ENCODE measurements at places on chromosomes 13 and 19.

DNA sequence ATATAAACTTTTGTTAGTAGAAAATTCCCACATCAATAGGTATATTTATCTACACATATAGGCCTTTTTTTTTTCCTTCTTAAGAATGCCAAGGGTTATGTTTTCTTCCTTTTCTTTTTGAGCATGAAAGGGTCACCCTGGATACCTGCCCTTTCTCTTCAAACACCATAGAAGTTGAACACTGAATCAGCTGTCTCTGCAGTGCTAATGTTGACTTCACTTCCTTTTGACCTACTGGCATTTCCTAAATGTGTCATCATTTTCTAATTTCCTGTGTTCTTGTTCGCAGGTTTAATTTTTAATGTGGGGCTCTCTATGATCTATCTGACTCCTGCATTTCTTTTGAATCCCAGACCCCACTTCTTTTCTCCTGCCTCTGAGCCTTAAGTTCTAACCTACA is 532.0 kb downstream of the GPC6 start:
- no peak for DNase-seq

GRCh38 chr13:52734075-52734623 is 5.5 kb downstream of the CNMD start:
- DNase-seq = no peak

GRCh38 chr13:33230178-33230881 is 55.2 kb downstream of the STARD13 start:
- no peak for DNase-seq

DNA sequence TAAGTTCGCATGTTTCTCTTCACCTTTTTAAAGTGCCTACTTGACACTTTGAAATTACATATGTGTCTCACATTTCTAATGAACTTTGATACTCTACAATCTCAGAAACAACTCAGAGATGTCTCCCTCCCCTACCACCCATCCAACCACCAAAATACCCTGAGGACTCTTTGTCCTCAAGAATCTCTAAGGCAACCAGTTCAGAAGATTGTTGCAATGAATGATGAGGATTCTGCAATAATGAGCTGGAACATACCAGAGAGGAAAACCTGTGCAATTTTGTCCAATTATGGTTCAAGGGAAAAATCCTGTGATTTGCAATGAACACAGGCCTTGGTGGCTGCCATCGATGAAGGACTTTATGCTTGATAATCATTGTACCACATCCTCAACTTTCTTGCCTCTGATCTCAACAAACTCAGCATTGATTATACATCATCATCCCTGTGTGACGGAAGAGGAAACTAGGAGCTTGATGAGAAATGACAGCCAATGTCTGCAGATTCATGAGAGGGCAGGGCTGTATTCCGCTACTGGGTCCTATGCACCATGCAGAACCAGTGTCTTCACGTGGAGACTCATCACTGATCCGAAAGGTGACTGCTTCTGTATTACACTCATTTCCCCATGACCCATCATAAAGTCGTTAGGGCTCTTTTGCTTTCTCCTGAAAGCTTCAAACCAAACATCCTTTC is 1.1 kb downstream of the FPR1 start:
- no peak for DNase-seq

GRCh38 chr19:1911995-1912394 is 6.8 kb downstream of the ADAT3 start:
- DNase-seq = no peak

DNA sequence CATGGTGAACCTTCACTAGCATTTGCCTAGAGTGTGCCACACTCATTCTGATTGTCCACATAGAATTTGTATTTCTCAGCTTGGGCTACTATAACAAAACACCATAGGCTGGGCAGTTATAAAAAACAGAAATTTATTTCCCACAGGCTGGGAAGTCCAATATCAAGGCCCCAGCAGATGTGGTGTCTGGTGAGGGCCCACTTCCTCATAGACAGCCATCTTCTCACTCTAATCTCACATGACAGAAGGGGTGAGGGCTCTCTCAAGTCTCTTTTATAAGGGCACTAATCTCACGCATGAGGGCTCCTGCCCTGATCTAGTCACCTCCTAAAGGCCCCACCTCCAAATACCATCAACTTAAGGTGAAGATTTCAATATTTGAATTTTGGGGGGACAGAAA is 53.6 kb downstream of the LRRC63 start:
- no peak for DNase-seq

DNA sequence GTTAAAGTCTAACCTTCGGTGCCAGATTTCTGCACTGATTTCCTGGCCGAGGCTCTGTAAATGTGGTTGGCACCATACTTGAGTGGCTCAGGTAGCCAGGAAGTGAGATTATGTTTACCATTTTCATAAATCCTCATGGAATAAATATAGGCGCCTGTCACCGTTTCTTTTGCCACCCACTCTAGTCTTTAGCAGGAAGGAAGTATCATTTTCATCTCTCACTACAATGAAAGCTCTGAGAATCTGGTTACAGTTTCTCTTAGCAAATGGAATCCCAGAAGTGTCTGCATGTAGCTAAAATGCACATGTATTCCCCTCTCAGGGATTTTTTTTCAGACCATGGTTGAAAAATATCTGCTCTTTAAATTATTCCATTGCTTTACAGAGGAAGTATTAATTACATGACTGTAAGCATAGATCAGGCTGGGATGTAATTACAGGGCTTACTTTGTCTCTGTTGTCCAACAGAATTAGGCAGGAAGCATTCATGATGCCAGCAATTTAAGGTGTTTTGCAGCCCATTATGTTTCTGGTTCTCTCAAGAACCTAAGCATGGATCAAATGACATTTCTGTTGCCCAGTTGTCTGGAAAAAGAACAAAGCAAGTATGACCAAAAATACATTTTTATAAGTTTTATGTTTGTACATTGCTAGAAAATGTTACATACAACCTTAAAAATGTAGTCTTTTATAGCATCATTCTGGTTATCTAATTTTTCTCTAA is 221.7 kb upstream of the SPRY2 start:
- no peak for DNase-seq

DNA sequence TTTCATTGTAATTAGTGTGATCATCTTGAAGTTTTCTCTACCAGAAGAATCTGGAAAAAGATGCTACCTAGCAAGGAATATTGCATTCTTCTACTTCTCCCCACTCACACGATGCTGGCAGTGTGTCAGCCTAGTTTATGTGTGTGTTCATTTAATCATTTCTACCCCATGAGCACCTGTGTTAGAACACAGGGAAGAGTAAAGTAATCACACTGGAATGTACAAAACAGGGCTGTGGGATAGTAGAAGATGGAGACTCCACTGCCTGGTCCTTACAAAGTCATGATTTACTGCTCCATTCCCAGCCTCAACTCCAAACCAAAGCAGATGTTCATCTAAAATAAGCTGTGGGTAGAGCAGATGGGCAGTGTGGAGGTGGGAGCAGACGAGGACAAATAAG is 47.7 kb upstream of the RGCC start:
- DNase-seq = no peak

- peak; percentile 34 for DNase-seq
These were observed 64.8 kb upstream of the KCTD15 start for GRCh38 chr19:33731881-33732280.

DNA sequence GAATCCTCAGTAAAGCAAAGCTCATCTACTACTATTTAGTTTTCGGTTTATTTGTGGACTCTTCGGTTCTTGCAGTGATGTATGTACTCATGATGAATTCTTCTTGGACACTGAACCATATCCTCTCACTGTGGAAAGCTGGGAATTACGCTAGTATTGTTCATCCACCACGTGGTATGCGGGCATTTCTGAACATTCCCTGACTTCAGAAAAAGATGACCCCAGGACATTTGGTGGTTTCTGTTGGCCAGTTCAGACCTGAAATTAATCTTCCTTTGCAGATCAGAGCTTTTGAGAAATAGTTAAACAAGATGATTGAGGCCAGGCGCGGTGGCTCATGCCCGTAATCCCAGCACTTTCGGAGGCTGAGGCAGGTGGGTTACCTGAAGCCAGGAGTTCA is 25.3 kb upstream of the FBN3 start:
- DNase-seq = no peak

- DNase-seq = no peak
These were observed 211.2 kb upstream of the EDNRB start for GRCh38 chr13:78129823-78130222.
